Hypothalamus (tissue), 51 donors: ENCODE measurements at places on chromosomes 6 and 20.

GRCh38 chr6:68108233-68108835 is 526.7 kb upstream of the ADGRB3 start:
- no peak for DNase-seq

DNA sequence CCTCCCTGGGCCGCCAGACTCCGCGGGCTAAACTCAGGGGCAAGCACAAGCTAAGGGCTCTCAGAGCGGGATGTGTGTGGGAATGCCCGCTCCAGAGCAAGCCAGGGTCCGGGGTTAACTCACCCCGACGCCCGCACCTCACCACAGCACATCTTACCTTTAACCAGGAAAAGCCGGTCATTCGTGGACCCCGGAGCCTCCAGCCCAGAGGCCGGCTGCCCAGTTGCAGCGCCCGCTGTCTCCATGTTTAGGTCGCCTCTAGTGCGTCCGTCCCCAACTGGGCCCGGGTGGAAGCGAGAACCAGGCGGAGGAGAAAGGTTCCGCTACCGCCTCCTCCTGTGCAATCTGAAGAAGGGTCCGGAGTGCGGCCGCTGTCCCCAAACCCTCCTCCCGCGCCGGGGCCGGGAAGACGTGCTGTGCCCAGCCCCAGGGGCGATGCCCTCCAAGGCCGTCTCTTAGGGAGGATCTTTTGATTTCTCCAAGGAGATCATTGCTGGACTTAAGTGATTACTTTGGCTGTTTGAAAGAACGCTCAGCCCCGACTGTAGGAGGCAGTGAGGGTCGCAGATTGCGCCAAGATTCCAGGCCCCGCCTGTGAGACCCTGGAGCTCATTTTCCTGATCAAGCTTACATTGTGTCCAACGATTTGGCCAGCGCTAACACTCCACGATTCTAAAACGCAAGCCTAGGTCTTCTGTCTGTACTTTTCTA is at the start of gene TMEM242:
Gene TMEM242, minus strand, starts transcription at position 265 of the 711 bp plus-strand sequence. Its CDS starts 20 bp downstream, at position 245.
- DNase-seq, result no peak

- DNase-seq, result no peak
These were observed 102.2 kb upstream of the AKAP12 start for GRCh38 chr6:151137542-151137941.

DNA sequence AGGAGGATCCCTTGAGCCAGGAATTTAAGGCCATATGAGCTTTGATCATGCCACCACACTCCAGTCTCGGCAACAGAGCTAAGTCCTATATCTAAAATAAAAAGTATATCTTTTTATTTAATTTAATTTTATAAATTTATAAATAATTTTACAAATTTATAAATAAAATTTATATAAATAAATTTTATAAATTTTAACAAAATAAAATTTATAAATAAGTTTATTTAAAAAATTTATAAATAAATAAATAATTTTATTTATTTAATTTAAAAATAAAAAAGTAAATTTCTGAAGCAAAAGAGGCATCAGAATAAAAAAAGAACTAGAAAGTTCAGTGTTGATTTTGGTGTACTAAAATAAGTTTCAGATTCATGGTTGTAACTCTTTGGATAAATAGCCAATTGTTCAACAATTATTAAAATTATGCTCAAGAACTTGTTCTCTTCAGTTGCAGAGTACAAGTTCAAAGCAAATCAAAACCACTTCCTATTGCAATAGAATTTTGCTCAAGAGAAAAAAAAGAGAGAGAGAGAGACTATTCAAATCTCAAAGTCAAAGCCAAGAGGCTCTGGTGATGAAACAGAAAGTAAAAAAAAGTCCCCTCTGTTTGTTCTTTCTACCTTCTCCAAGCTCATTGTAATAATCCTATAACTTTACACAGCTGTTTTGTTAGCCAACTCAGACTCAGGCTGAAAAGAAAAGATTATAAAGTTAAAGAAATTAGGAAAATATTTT is 547.5 kb upstream of the ADGRB3 start:
- DNase-seq, result no peak

GRCh38 chr6:36445621-36446020 is 2.8 kb downstream of the KCTD20 start:
- DNase-seq, result no peak

- no peak for DNase-seq
These were observed 10.6 kb downstream of the TMEM242 start for GRCh38 chr6:157312757-157313156.

DNA sequence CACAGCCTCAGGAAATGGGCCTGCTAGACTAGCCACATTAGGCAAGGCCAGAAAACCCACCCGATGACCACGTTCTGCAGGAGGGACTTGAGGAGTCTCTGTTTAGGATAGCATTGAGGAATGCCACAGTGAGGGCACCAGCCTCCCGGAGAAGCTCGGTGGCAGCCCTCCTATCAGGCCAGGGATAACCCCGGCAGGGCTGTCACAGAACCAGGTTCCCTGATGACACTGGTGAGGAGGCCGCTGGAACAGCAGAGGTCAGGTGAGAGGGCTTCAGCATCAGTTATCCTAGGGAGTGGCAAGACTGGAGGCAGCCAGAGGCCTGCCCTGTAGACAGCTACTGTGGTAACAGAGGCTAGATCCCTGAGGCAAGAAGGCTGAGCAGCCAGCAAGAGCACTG is 157.6 kb downstream of the MYLK4 start:
- DNase-seq, result no peak

GRCh38 chr6:87799651-87800050 is 97.6 kb upstream of the AKIRIN2 start:
- no peak for DNase-seq

- no peak for DNase-seq
These were observed 166.5 kb downstream of the TFAP2A start for GRCh38 chr6:10248378-10248843.

DNA sequence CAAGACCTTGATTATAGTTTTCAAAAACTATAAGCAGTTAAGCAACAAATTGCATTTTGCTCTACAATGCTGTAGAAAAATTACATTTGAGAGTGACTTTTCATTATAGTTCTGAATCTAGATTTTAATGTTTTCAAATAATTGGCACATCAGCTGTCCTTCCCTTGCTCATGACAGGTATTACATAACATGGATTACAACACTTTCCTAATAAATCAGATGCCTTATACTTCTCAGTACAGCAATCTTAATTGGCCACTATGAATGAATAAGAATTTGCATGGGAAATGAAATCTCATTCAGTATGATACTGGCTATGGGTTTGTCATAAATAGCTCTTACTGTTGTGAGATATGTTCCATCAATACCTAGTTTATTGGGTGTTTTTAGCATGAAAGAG is 29.9 kb downstream of the HSF2 start:
- no peak for DNase-seq

DNA sequence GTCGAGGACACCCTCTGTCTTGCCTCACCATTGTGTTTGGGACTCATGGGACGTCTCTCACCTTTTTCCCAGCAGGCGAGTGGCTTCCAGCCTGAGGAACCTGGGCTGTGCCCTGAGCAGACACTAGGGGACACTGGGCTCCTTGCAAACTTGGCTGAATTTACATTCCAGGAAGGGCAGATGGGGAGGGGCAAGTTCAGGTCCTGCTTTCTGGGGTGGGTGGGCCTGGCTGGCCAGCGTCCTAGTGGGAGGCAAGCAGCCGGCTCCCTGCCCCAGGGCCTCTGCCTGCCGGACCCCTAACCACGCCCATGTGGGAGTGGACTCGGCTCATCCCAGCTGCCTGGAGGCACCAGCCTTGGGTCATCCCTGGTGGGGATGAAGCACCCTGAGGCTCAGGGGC is 48.2 kb upstream of the MLN start:
- no peak for DNase-seq

- DNase-seq, result no peak
These were observed 3.9 kb upstream of the KCNS1 start for GRCh38 chr20:45104786-45105185.

DNA sequence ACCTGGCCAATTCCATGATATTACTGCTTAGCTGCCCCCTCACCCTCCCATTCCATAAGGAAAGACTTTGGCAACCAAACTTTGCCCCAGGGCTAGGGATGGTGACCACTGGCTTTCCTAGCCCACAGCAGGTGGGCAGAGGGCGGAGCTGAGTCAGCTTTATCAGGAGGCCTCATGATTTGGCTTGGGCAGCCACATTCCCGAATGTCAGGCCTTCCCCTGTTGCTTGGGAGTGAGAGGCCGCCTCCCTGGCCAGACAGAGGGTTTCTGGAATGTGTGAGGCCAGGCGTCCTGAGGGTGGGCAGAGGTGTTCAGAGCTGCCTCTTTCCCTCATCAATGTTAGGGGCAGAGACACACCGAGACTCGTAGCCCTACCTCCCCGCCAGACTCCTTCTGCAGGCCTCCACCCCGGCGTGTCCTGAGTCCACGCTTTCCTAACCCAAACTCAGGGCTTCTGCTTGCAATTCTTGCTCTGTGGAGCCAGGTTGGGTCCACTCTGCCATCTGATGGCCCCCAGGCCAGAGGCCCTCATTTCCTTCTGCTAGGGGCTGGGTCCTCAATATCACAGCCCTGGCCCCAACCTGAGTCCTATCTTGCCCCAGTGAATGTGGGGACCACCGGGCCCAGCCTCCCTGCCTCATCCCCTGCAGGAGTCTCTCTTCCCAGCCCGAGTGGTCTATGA is 19.3 kb downstream of the UQCC2 start:
- no peak for DNase-seq

DNA sequence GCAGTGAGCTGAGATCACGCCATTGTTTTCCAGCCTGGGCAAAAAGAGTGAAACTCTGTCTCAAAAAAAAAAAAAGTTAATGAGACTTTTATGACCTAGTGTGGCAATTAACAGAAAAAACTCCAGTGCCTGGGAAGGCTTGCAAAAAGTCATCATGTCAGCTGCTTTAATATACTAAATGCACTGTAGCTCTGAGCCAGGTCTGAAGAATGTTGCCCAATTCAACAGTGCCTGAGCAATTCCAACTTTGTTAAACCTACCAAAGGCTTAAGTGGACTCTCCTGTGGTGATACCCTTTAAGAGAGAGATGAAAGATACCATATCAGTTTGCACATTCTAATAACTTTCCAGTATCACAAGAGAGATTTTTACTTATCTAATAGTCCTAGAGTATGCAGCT is 6.5 kb upstream of the ROS1 start:
- no peak for DNase-seq

DNA sequence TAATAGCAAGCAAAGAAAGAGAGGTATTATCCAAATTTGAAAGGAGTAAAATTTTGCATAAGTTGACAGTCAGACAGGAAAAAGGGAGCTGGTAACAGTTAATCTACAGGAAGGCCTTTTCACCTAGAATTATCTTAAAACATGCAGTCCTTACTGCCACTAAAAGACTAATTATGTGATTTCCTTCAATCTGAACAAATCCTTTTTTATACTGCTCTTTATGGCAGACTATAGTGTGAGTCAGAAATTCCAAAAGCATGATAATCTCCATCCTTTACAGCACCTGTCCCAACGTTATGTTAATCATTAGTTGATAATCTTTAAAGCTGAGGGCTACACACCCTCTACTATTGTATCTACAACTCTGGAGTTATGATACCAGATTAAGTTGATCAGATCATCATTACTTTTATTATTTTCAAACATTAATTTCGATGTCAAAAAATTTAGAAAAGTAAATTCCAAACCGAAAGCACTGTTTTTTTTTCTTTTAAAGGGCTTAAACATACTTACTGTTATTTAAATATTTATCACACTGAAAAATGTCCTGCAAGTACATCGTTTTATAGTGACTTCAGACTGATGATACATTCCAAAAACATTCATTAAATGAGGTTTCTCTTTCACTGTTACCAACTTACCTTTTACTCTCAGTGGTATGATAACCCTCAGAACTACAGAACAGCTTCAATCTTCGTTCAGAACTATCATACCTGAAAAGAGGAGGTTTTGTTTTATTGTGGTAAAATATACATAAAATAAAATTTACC is 33.2 kb upstream of the AKAP7 start:
- DNase-seq, result no peak

DNA sequence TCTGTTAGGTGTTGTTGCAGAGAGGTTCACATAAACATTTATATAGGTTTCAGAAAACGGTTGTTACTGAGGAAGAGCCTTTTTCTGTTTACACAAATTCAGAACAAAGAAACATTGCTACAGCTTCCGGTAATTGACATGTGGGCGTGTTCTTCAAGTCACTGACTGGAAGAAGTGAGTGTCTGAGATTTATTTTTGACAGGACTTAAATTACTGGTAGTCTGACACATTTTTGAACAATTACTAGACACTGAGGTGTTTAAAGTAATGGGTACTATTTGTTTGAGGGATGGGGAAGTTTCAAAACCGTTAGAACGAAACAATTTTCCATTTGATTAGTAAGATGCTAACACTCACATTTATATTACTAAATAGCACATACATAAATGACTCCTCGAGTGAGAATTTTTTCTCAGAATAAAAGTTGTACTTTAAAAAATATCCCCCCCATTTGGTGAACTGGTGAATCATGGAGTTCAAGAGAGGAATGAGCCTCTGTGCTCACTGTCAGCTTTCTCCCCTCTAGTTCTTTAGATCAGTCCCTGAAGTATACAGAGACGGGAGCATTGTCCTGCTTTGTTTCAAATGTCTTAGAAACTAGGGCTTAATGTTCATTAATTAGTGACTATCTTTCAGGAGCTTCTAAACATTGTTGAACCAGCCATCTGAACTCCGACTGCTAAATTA is 98.7 kb downstream of the TSHZ2 start:
- no peak for DNase-seq

GRCh38 chr6:105868823-105869460 is 217.2 kb upstream of the PRDM1 start:
- DNase-seq, result no peak

GRCh38 chr6:105994591-105995390 is 91.3 kb upstream of the PRDM1 start:
- DNase-seq, result no peak

DNA sequence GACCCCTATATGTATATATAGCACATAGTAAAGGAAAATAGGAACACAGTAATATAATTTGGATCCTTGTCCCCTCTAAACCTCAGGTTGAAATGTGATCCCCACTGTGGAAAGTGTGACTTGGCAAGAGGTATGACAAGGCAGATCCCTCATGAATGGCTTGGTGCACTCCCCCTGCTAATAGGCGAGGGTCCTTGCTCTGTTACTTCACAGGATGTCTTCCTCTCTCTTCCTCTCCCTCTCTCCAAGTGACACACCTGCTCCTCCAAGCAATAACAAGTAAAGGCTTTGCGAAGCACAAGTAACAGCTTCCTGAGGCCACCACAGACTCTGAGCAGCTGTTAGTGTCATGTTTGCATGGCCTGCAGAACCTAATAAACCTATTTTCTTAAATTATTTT is 16.4 kb downstream of the ROMO1 start:
- DNase-seq, result no peak

DNA sequence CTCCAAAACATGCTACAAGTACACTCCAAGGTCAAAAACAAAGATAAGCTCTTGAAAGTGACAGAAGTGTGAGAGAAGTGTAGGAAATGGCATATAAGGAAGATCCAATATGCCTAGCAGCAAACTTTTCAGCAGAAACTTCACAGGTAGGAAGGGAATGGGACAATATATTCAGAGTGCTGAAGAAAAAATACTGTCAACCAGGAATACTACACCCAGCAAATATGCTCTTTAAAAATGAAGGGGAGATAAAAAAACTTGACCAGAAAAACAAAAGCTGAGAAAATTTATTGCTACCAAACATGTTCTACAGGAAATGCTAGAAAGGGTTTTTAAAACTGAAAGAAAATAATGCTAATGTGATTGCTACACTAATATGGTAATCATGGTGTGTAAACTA is 46.2 kb downstream of the THBS2 start:
- no peak for DNase-seq
